ENCODE measurements at places on chromosomes 2 and 18.

DNA sequence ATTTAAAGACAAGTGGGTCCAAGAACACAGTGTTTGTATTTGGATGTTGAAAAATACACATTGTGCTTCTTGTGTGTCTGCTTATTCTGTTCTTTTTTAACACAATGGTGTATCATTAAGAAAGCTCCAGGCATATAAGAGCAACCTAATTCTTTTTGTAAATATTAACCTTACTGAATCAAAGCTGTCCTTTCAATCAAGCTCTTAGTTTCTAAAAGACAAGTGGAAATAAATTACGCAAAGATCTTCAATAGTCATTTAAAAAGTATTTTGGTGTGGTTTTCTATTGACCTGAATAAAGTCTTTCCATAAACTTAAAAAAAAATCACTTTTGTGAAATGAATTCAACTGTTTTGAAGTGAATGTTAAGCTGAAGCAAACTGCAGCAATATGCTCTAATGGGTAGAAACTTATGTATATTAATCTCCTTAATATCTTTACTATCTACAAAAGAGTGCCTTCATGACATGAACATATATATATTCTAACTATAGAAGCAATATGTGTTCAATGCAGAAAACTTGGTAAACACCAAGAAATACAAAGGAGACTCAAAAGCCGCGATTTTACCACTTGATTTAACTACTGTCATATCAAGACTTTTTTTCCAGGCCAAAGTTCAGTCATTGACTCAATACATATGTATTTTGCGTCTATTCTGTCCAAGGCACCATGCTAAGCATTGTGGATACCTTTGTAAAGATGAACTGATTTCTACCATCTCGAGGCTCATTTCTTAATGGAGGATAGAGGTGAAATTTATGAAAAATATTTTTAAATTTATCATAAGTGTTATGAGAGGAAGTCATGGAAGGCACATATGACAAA lies 97.7 kb downstream of the ARHGAP15 start:
- DNase-seq: no peak

- DNase-seq: peak; percentile 82
Measured at GRCh38 chr2:34096562-34097171, 497.6 kb upstream of the FAM98A start.

DNA sequence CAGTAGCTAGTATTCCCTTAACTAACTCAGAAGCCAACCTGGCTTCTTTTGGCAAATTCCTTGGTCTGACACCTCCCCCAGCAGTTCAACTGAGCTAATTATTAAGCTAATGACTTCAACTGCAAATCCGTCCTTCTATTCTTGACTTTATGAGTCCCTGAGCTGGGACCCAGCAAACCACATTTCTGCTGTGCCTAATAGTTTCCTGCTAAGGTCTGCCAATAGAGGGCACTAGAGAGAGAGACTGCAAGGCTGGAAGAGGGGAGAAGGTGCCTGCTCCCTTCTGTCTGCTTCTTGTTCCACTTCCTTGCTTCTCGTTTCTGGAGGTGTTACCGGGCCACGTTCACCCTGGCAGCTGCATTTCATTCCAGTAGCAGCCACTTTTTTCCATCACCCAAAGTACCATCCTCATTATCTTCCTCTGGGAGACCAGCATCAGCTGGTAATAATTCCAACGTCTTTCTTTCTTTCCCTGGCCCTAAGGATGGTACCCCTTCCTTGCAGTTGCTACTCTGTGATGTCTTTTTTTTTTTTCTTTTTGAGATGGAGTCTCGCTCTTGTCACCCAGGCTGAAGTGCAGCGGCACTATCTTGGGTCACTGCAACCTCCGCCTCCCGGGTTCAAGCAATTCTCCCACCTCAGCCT lies 352.0 kb downstream of the TNS1 start:
- peak; percentile 60 for DNase-seq

- DNase-seq: no peak
Measured at GRCh38 chr2:27795868-27796277, 24.4 kb downstream of the MRPL33 start.

- peak; percentile 64 for DNase-seq
Measured at GRCh38 chr2:164917296-164917903, 37.9 kb downstream of the SLC38A11 start.

GRCh38 chr2:73081181-73081671 lies 9.7 kb upstream of the SFXN5 start:
- DNase-seq: no peak

GRCh38 chr2:234994438-234995321 lies 42.9 kb downstream of the SH3BP4 start:
- DNase-seq: peak; percentile 28

GRCh38 chr2:16861530-16861929 lies 195.9 kb upstream of the CYRIA start:
- DNase-seq: peak; percentile 48

GRCh38 chr2:9412781-9413180 lies 10.5 kb downstream of the ITGB1BP1 start:
- DNase-seq: no peak

DNA sequence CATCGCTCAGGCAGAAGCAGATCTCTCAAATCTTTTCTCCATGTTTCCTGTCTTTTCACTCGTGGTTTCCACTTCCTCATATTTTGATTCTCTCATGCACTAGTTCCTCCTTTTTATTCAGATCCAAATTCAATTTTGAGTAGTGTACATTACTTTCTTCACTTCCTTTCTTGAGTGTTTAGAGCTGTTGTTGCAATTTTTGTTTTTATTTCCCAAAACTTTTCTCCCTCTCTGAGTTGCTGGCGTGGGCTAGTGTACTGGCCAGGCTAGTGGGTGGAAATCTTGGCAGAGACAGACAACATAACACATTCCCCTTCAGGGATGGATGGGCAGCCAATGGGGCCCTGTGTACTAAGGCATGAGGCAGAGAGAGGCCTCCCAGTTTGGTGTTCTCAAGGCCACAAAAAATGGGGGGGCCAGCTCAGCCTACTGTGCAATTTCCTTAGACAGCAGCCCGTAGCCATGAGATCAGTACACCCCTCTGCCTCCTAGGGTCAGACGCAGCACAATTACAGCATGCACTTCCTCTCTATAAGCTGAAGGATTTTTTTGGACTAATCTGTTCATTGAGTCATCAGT lies 145.1 kb upstream of the PID1 start:
- peak; percentile 51 for DNase-seq

DNA sequence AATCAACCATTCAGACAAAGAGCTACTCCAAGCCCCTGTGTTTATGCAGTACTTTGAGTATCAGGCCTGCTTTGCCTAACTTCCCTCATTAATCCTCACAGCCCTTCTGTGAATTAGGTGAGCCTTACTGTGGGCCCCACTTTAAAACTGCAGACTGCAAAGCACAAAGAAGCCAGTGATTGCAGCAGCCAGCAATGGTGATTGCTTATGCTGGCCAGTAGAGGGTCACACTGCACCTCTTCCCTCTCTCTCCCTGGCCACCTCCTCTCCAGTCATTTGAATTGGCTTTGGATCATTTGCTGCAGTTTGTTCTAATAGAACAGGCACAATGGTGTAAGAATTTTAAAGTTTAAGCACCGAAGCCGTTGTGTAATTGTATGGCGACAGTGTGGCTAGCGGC lies 229.9 kb downstream of the AGPS start:
- peak; percentile 38 for DNase-seq

DNA sequence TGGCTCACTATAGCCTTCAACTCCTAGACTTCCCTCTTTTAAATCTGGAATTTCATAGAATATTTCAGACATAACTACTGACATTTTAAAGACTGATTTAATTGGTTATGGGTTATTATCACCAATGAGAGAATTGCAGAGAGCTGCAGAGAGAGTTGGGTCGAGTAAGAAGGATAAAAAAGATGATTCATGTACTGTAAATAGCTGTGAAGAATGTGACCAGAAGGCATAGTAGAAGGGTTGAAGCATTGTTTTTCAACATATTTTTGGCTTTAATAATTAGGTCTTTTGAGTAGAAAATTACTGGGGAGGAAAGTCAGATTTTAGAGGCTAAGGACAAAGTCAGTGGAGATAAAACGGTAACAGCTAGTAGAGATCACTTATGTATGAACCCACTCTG lies 503.2 kb upstream of the SLC8A1 start:
- DNase-seq: no peak

DNA sequence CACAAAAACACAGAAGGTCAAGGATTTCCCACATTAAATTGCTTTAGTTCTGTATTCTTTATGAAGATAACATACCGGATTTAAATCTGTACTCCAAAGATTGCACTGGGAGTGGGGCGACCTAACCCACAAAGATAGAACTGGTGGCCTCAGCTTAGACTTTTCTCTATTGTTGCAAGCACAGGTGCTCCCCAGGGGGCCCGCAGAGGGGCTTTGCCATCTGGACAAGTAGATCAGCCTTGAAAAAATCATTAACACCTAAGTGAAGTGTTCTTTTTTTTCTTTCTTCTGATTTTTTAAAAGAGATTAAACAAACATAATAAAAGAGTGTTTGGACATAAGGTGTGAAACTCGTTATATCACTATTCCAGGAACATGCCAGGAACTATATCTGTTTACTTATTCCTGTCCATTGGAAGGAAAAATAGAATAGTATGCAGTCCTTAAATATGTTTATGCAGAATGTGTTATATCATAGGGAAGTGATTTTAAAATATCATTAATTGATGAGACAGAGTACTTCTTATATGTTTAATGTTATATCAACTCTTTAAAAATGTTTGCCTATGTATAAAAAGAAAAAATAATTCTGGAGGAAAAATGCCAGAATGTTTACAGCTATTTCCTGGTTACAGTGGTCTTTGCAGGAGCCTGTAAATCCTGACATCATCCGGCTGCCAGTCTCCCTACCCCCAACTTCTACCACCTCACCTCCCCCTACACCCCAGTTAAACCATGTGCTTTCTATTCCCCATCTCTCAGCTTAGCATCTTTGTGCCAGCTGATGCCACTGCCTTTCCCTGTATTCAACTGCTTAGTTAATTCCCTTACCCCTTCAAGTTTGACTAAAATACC lies 679.2 kb downstream of the CNTNAP5 start:
- no peak for DNase-seq

DNA sequence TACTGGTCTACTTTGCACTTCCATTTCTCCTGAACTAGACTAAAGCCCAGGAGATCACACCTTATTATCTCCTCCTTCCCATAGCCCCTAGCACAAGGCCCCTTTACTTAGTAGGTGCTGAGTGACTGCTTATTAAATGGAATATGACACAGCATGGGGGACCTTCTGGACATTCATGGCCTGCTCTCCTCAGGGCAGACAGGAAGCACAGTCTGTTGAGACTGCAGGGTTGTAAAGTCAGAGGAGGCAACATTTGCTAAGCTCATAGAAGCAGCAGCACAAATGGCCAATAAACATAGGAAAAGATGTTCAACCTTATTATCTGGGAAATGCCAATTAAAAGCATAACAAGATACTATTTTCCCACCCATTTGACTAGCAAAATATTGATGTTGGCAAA lies 75.3 kb downstream of the DNMT3A start:
- DNase-seq: no peak

DNA sequence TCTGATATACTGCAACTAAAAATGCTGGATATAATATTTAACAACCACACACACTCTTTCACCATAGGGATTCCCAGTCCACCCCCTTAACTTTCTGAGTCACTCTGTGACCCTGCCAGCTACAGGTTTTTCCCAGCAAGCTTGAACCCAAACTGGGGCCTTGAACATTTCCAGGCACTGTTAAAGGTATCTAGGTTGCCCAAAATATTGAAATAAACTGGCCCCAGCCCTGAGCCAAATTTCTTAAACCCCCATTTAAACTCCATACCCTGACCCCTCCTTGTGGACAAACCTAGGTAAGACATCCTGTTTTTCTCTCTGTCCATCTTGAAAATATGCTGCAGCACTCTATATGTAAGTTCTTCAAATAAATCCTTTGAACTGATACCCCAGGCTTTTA lies 19.7 kb upstream of the DCTN1 start:
- peak; percentile 28 for DNase-seq

GRCh38 chr2:70928366-70928765 lies 7.3 kb upstream of the ATP6V1B1 start:
- DNase-seq: no peak

DNA sequence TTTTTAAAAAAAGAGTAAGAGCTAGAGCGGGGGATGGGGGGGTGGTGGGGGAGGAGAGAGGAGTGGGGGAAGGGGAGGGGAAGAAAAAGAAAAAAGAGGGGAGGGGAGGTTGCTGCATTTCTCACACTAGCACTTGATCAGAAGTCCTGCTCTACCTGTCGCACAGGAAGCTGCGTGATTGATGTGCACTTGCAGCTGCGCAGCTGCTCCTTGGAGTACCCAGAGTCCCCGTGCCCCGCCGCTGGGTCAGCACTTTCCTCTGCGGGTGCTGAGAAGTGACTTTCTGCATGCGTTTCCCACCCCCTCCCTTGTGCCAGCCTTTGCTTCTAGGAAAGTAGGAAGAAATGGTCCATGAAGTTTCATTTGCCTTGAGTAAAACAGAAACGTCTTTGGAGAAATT lies 297.3 kb downstream of the ETAA1 start:
- no peak for DNase-seq

- no peak for DNase-seq
Measured at GRCh38 chr2:105582952-105583660, 161.6 kb upstream of the NCK2 start.

DNA sequence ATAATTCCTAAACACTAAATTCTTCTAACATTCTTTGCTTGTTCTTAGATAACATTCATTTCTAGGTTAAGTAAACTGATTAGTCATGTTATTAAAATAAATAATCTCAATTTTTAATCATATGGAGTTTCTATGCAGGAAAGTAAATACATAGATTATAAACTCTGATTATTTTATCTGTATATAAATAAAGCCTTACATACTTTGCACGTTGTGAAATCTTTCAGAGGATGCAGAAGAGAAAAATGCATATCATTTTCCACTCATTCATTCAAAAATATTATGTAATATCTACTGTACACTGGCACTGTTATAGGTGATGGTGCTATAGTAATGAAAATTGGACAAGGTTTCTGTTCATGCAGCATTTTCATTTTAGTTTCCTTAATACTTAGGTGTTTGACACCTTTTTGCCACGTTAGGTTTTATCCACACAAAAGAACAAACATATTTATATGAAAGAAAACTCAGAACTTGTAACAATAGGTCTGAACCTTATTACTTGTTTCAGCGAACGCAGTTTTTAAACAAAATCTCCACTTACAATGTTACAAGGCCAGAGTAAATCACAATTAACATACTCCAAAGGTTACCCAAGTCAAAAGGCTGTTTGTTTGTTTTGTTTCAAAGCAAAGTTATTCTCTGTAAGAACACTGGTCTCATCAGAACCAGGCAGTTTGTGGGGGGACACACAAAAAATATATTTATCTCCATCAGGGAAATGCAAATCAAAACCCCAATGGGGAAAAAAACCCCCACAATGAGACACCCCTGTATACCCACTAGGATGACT lies 27.4 kb downstream of the ADAM17 start:
- no peak for DNase-seq

All from astrocyte of the hippocampus (primary cell).